ENCODE measurements at places on chromosomes 13 and 19.

GRCh38 chr13:101714195-101714594 is 261.7 kb downstream of the ITGBL1 start:
- DNase-seq = no peak

- no peak for DNase-seq
These were observed 917.6 kb downstream of the PCDH9 start for GRCh38 chr13:66312312-66313087.

GRCh38 chr13:23628250-23628649 is 58.0 kb downstream of the TNFRSF19 start:
- DNase-seq = no peak

- no peak for DNase-seq
These were observed at the start of gene NCAN for GRCh38 chr19:19211499-19212420. NCAN (plus strand) TSS chr19:19211958; CDS start chr19:19216954, 4,996 bp downstream.

- no peak for DNase-seq
These were observed 22.0 kb downstream of the CEACAM16 start for GRCh38 chr19:44720945-44721344.

DNA sequence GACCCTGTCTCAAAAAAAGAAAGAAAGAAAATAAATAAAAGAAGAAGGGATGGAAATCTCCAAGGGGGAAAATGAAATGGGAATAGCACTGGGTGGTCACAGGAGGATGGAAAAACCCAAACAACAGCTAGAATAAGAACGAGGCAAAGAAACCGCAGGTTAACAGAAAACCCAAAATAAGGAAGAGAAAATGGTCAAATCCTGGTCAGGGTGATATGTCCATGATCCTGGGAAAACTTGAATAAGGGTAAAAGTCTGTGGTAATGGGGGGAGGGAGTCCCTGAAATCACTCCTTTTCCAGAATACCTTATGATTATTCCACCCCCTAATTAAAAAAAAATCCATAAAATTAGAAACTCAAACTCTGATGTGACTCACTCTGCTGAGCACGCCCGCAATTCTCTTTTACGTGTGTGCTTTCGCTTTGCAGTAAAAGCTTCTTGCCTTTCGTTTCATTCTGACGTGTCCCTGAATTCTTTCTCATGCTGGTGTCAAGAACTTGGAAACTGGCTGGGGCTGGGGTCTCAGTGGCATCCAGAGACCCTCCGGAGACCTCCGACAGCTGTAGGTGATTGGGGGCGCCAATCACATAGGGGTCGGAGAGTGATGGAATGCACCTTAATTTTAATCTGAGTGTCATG is 4.3 kb upstream of the NAXD start:
- DNase-seq = no peak

GRCh38 chr13:20679879-20680278 is 23.6 kb upstream of the IL17D start:
- no peak for DNase-seq

DNA sequence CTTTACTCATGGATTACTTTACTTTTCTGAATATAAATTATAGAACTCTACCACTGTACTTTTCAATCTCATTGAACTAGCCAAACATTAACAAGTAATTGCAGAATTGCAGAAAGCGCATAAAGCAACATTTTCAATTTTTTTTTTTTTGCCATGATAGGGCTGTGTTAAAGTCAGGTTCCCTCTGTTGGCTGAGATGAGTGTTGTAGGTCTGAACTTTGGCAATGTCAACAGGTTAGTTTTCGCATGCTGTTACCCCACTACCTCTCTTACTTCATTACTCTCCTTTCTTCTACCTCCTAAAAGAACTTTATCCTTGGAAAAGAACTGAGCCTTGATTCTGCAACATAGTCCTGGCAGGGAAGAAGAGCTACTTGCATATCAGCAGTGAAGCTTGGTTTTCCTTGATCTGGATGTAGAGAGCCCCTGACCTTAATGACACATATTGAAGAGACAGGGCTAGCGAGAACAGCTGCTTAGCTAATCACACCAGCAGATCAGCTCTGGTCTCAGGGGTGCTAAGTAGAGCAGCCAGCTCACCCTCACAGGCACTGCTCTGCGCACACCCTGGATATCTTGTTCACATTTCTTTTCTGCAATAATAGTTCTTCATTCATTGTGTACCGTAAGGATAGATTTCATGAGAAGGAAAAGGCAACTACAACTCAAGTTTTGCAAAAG is 119.5 kb downstream of the FLT1 start:
- DNase-seq = no peak

DNA sequence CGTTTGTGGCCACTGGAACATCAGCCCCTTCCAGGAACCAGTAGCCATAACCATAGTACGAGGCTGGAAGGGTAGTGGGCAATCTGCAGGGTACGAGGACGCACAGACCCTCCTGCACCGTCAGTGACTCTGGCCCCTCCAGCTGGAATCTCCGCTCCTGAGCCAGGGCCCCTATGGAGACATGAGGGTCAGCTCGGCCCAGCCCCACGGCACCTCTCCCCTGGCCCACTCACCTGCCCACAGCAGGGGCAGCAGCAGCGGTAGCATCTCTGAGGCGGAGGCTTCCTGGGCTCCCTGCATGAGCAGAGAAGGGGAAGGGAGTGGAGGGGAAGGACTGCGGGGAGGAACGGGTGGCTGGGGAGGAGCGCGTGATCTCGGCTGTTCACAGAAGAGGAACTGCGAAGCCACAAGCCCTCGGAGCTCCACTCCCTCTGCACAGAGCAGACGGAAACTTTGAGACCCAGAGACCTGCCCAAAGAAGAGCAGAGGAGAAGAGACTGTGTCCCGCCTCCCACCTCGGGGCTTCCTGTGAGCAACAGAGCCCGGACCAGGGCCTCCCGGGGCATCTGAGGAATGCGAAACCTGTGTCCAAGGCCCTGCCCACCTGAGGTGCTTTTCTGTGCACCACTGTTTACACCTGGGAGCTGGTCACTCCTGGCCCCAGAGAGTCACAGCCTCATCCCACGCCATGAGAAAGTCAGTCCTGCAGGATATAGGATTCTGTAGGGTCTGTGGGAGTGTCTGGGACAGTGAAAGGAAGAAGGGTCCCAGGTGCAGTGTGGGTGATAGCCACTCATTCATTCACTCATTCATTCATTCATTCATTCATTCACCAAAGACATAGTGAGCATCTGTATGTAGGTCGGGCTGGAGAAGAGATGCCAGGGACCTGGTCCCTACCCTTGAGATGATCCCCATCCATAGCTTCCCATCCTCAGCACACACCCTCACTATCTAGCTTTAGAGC is at the start of gene SIGLEC6:
Gene SIGLEC6 (minus strand): TSS at position 322 of the 967 bp plus-strand sequence. CDS start 22 bp downstream, at position 300.
- DNase-seq = no peak

DNA sequence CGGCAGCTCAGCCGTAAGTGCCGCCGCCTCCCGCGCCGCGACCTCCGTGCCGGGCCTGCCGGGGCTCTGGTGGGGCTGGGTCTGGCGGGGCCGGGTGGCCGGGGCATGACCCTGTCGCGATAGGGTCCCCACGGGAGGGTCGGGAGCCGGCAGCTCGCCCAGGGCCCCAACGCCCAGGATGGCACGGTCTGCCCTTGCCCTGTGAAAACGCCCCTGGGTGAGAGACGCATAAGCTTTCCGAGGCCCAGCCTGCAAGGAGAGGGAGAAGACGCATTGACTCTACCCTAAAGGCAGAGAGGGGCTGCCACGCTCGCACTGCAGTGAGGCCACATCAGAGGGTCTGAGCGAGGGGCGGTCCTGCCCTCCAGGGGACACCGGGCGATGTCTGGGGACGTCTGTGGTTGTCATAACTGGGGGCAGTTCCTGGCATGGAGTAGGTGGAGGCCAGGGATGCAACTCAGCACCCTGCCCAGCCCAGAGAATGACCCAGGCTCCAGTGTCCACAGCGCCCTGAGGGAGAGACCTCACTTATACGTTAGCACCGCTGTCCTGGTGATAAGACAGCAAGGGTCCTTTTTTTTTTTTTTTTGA is 539 bp downstream of the ZNF554 start:
- no peak for DNase-seq

DNA sequence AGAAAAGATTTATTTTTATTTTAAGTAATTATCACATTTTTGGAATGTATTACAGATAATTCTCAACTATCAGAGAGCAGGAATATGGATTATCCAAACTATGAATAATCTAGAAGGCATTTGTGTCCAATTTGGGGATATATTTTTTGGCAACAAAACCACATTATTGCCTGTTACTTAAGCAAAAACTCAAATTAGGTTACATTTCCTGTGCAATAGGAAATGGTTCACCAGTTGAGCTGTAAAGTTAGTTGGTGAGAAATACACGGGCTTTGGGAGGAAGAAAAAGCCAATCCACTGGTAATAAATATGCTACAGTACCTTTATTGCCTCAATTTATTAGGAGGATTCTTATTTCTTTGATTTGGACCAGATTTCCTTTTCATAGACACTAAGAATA is 1075.2 kb downstream of the PCDH9 start:
- no peak for DNase-seq

- DNase-seq = no peak
These were observed 322.9 kb downstream of the GPC6 start for GRCh38 chr13:93549326-93550005.

GRCh38 chr19:33374236-33374714 is 766 bp downstream of the CEBPG start:
- no peak for DNase-seq

GRCh38 chr19:6185835-6186834 is 50.7 kb downstream of the ACSBG2 start:
- DNase-seq = no peak

DNA sequence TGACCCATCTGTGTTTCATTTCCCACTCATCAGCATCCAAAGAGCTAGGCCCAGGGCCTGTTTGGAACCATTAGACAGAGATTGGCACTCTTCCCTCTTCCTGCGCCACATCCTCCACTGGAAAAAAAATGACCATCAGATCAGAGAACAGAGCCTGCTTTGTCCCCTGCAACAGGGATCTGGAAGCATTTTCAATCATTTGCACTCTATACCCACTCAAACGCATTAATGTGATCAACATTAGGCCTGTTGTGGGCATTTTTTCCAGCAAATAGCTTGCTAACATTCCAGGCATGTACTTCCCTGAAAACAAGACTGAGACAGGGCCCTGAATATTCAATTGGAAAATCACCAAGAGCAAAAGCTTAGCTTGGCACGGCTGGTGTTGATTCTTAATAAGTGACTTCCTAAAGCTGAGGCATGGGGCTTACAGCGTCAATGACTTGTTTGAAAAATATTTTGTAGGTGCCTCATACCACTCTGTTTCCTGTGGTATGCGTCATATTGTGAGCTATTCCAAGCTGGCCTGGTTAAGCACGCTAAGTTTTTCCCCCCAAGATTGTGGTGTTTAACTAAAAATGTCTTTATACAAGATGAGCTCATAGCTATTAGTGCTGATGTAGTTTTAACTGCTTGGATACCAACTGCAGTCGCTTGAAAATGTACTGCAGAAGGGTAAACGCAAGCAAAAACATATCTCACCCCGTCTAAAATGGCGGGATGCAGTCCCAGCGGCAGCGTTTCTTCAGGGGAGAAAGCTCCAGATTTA is 404.4 kb downstream of the SPRY2 start:
- no peak for DNase-seq

GRCh38 chr19:18149596-18149975 is 3.4 kb upstream of the PIK3R2 start:
- no peak for DNase-seq

DNA sequence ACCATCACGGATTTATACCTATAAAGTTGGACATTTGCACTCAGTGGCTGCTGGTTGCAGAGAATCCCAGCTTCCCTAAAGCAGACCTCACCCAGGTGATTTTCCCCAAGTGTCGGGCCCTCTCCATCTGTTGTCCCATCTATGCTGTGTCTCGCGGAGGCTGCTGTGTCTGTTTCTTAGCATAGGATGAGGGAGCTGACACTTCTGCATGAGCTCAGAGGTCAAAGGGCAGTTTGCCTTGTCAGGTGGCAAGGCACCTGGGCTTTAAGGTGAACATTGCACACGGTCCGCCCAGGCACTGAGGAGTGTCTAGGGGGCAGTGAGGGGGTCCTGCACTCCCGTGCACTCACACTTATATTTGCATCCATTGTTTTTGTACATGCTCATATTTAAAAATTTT is 151.6 kb downstream of the ZIC5 start:
- no peak for DNase-seq

DNA sequence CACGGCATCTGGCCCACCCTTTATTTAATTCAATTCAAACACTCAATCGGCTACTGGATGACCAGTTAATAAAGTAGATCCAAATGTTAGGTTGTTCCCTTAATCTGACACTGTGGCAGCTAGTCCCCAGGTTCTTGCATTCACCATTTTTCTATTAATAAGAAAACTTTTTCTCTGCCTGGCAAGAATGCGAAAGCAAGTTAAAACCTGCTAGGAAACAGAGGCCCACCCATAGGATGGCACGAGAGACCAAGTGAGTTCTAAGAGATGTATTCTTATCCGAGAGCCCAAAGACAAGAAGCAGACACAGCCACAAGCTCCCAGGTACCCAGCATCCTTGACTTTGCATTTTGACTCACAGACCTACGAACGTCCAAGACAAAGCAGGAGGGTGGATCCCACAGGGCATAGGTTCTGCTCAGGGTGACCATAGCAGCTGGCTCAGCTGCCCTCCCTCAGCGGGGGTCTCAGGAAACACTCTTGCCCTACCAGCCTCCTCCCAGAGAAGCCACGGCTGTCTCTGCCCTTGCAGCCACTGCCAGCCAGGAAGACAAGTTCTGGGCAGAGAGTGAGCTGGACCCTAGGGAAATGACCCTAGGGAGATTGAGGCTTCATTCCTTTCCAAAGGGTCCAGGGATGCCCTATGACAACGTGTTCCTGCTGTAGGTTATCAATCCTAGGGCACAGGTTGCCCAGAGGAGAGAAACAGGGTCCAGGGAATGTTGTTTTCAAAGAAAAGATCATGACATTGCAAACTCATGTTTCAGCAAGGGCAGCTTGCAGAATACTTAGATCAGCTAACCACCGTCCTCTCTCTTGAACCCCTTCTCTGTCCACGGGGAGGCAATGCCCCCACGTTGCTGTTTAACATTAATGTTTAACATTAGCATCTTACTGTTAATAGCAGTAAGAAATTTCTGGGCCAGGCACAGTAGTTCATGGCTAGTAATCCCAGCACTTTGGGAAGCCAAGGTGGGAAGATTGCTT is 147.2 kb upstream of the ZNF507 start:
- no peak for DNase-seq

GRCh38 chr19:5804516-5805461 is at the start of gene NRTN:
NRTN (plus strand) TSS chr19:5805067; CDS start chr19:5824166, 19,099 bp downstream.
- peak; percentile 53 for DNase-seq

- no peak for DNase-seq
These were observed 232.6 kb upstream of the HTR2A start for GRCh38 chr13:47129461-47129860.

DNA sequence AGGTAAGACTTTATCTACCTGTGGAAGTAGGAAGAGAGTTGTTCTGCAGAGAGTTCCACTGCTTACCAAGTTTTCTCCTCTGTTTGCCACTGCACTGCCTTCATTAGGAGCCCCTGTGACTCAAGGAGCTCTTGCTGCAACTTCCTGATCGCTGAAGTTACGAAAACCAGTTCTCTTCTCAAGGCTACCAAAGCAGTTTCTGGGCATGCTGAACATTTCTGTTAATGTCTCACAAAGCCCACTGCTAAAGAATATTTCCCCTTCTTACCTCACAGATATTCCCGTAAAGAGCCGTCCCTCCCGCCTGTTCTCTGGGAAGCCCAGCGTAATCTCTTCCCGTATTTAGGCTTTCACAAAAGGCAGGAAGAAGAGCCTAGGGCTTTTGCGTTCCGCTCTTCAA is 82.6 kb upstream of the OXGR1 start:
- DNase-seq = no peak

- DNase-seq = no peak
These were observed 310.6 kb downstream of the LMO7 start for GRCh38 chr13:75946536-75947284.

- no peak for DNase-seq
These were observed 9.6 kb upstream of the NUMBL start for GRCh38 chr19:40700083-40700482.

Measured in stimulated activated CD4-positive, alpha-beta T cell treated with anti-CD3 and anti-CD28 coated beads, Interleukin-2, amount 100 ng/mL, for 4 hours (primary cell).